Astrocyte of the spinal cord (primary cell): ENCODE measurements at places on chromosomes 13 and 19.
A peak's percentile ranks its signal among the peaks of the same experiment; 100 is the strongest.

GRCh38 chr19:752652-753517 lies 2.0 kb downstream of the MISP start:
- DNase-seq, result peak; percentile 91

GRCh38 chr19:5990289-5990797 lies 12.4 kb upstream of the RANBP3 start:
- no peak for DNase-seq

DNA sequence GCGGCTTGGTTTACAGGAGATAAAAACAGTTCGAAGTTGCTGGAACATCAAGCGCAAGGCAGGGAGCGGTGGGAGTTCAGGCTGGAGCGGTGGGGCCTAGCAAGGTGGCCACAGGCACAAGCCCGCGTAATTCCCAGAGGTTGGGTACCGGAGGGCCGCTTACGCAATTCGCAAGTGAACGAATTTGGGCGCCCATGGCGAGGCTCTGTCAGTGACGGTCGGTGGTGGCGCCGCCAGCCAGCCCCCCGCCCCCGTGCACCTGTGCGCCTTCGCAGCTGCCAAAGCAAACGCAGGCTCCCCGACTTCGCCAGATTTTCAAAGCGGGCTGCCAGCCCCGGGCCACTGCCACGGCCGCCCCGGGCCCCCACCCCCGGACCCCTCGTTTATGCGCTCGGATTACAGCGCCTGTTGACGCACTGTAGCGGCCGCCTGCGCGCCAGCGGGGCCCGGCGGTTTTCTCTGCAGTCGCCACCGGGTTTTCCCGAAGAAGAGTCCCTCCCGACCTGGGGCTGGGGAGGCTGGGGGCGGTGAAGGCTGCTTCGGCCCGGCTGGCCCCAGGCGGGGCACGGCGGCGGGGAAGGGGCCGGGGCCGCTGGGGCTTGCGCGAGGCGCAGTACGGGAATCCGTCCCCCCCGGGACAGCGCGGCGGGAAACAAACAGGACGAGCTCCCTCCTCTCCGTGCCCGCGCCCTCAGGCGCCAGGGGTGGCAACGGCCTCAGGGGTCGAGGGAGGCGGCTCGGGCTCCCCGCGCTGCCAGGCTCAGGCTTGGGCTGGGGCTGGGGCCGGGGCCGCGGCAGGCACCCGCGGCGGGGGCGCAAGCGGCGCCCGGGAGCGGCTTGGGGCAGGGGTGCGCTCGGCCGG lies 709 bp downstream of the N4BP2L1 start:
- DNase-seq, result peak; percentile 23

GRCh38 chr13:99281811-99282263 lies 23.7 kb upstream of the GPR18 start:
- no peak for DNase-seq

DNA sequence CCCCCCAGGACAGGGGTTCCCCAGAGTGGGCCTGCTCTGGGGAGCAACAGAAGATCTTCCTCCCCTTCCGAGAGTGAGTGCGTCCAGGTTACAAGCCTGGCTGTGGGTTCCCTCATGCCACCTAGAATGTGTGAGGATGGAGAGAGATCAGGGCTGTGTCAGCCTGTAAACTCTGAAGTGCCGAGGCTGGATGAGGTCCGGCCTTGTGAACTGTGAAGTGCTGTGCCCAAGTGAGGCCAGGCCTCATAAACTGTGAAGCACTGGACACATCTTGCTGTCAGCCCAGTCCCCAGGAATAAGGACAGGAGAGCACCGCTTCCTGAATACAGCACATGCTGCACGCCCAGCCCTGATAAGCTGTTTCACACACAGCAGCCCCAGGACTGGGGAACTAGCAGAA lies 7.6 kb downstream of the KCNN1 start:
- no peak for DNase-seq

DNA sequence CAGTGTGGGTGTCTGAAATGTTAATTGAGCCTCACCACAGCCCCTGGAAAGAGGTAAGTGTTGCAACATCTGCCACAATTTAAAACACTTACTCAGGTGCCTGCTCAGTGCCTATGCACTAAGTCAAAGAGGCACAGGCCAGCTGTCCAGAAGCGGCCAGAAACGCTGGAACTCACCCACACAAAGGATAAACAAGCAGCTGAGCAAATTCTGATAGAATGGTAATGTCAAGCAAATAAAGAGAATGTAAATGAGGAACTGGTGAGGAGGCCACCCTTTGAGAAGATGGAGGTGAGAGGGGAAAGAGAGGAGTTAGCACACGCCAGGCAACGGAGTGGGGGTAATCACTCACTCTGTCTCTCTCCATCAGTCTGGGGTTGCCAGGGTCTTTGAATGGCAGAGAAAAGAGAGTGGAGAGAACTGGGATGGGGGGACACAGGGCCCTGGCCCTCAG lies 67.7 kb upstream of the SERP2 start:
- DNase-seq, result peak; percentile 55

DNA sequence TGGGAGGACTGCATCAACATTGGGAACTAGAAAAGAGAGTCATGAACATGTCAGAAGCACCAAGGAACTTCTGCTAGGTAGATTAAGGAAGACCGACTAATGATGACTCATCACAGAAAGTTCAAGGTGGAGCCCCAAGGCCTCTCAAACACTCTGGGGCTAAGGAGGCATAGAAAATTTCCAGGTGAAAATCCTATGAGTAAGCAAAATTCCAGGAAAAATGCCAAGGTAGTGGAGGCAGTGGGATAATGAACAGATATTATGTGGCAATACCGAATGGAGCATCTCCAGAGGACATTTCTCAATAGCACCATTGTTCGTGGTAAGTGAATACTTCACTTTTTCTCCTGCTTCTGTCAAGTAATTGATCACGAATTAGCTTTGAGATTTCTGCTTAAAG lies 336.5 kb downstream of the MZT1 start:
- DNase-seq, result peak; percentile 2

- peak; percentile 14 for DNase-seq
Observed at GRCh38 chr13:100244431-100244830, 155.5 kb downstream of the PCCA start.

DNA sequence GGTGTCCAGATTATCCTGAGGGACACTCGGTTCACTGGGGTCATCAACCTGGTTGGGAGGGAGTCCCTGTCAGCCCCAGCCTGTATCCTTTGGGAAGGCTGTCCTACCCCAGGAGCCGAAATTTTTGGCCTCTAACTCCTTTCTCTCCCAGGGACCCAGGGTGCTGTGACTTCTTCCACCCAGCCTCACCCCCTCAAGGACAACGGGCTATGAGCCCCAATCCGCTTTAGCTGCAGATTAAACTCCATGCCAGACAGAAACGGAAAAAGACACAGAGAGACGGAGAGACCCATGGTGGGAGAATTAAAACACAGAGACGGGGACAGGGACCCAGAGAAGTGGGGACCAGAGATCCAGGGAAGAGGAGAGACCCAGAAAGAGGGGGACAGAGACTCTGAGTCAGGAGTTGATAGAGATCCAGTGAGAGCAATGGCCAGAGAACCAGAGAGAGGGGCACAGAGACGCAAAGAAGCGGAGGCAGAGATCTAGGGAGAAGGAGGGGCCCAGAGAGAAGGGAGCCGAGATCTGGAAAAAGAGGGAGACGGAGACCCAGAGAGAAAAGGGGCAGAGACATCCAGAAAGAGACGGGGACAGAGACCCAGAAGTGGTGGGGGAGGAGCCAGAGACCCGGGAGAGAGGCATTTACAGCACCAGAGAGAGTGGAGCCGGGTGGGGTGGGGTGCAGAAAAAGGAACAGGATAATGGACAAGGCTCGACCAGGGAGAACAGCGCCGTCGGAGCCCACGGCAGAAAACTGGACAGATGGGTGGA lies 703 bp downstream of the SLC17A7 start:
- DNase-seq, result no peak

DNA sequence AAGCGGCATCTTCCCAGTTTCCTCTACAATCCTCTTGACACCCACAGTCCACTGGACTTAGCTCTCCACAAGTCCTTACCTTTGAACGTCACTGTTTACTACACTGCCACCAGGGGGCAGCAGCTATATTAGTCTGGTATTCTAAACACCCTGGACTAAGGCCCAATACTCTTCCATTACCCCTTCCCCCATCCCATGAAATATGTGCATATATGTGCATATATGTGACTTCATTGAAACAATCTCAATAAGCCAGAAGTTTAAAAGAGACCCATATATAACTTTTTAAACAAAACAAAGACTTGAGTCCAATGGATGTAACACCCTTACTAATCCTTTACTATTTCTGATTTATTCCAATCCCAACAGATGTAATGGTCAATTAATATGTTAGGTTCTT lies 15.5 kb downstream of the GGACT start:
- DNase-seq, result peak; percentile 78

DNA sequence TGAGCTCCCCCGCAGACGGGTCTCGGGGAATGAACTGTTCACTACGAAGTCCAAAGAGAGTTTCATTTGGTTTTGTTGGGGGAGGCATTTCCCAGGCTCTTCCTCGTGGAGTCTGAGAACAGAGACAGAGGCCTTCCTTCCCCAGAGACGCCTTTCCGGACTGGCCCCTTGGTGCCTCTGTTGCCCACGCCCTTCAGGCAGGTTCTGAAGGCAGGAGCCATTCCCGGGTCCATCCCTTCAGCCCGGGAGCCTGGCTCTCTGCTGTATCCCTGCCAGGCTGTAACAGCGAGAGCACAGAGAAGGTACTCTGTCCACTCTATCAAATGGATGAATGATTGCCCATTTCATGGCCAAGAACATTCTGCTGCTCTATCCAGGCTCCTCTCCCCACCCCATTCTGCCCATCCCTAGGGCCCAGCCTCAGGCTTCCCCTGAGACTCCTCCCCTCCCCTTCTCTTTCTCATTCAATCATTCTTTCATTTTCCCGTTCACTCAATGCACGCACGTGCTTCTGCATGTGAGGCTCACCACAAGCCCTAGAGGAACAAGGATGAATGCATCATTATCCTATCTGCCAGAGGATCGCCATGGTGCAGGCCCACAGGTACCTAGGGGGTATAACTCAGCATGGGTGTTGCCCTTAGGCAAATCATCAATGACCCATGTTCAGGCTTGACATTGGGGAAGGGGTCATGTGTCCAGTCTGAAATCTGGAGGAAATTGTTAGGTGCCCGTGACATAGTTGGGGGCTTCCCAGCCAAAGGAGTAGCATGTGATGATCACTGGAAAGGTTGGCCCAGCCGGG lies 298.6 kb downstream of the ZNF536 start:
- no peak for DNase-seq

DNA sequence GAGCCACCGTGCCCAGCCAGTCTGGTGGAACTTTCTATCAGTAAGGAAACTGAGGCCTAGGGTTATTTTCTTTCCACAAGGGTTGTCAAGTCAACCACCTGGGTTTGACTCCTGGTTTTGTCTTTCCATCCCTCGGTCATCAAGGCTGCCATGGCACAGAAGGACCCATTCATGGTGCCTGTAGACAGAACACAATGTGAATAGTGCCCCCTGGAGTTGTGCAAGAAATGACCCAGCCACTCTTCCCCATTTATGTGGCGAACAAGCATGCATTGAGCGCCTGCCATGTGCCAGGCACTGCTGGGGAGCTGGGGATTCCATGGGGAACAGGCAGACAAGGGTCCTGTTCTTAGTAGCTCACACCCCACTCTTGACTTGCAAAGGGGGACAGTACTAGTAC lies 4.1 kb downstream of the SMARCA4 start:
- DNase-seq, result no peak

- no peak for DNase-seq
Observed at GRCh38 chr19:22620401-22620800, 13.7 kb upstream of the ZNF492 start.

DNA sequence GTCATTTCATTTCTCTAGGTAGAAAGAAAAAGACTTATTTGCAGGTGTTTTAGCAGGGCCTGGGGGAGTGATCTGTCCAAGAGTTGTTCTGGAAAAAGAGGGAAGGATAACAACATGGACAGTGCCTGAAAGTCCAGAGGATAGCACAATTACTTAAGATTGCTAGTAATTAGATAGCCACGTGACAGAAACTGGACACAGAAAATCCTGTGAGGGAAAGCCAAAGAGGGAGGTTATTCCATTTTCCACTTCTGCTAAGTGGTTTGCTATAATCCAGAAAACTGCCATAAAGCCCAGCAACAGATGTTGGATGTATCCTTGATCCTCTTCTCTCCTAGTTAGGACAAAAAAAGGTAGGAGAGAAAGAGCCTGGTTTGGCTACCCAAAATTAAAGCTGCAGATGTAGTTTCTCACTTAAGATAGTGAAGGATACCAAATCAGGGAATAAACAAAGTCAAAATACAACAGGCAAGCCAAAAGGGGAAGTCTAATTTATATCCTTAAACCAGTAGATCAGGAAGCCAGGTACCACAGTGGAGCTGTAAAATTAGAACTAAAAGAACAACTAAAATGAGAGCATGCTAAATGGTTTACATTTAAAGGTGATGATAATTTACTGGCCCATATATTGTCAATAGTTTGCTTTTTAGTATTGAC lies 140.2 kb downstream of the VWA8 start:
- no peak for DNase-seq

DNA sequence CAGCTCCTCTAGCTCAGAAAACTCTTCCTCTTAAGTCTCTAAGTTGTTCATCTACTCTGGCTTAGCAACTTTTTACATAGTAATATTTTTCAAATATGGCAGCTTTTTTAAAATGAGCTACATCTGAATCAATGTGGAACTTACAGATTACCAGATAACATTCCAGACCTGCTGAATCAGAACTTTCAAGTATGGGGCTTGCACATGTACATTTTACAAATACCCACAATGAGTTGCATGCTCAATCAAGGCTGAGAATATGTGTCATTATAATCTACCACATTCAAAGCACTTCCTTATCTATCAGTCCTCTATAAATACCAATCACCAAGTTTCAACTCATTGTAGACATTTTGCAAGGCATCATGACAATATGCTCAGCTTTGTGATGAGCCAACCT lies 383.1 kb downstream of the FGF14 start:
- no peak for DNase-seq

DNA sequence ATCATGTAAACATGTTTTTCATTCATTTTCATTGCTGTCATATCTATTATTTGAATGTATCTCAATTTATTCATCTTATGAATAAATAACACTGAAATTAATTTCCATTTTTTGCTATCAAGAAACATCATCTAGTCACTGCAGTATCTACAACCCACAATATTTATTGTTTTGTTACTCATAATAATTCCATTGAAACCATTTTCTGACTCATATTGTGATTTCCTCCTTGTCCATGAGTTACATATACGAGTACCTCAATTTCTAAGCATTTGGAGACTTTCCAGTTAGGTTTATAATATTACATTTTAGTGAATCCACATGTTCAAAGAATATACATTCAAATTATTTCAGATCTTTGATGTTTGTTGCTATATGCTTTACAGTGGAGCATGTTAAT lies 1524.0 kb downstream of the SLITRK1 start:
- DNase-seq, result no peak

DNA sequence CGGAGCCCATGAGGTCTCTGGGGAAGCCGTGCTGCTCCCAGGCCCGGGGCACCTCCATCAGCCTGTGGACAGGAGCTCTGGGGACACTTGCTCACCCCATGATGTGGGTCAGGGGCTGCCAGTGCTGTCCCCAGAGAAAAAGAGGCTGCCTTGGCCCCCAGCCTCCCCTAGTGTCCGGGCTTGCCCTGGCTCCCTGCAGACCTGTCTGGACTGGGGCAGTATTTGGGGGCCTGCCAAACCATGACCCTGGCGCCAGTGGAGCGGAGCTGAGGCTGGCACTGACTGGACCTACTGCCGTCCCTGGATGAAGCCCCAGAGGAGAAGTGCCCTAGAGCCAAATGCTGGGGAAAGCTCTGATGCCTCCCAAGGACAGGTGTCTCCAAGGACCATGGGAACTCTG lies 30.4 kb downstream of the ELAVL1 start:
- no peak for DNase-seq
